ENCODE measurements at places on chromosomes 2 and 18. TPM values are rescaled to one million over a fixed set of nuclear protein-coding genes. Genes with fewer than 3 reads are reported as not detected.

DNA sequence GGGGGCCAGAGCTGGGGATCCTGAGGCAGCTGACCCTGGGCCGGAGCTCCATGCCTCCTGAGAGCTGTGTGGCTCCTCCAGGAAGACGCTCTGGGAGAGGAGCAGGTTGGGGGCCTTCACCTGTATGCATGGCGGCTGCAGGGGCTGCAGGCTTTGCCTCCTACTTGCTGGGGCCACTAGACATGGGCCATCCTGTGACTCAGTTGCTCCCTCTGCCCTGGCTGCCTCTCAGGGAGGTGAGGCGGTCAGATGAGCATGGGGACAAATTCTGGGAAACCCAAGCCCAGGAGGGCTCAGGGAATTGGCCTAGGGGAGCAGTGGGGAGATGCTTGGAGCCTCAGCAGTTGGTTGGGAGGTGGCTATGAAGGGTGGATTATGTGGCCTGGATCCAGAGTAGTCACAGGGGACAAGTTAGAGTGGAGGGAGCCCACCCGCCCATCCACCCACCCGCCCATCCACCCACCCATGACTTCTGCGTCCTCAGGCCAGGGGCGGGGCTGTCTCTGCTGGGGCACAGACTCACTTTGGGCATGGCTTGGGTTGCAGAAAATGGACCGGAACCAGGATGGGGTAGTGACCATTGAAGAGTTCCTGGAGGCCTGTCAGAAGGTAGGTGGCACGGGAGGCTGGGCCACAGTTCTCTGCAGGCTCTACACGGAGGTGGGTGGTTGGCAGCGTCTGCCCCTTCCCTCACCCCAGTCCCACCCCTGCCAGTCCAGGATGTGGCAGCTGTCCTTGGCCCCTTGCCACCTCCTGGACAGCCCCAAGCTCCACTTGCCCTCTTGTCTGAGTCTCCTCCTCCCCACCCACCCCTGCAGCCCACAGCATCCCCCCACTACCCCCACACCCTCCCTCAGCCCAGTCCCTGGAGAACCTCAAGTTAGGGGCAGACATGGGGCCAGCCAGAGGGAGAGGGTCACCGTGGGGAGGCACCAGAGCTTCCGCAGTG lies 19.5 kb upstream of the FAHD2A start:
- DNase-seq, result no peak

The ARHGAP25 gene
- 4.1 TPM for total RNA-seq

The PROC gene
- 0.31 TPM for total RNA-seq

DNA sequence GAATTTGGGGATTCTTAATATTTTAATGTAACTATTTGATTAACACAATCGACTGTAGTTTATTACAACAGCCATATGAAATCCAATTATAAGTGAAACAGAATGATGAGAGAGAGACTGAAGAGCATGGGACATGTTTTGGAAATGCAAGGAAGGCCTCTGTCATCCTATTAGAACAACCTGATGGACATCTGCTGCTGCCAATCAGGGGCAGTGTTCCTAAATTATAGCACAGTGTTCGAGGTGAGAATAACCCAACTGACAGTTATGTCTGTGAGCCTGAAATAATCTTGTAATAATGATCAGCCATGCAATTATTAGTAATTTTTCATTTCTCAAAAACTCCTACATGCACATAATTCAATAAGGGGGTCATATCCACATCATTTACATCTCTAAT lies 73.6 kb downstream of the CCDC141 start:
- DNase-seq, result no peak

DNA sequence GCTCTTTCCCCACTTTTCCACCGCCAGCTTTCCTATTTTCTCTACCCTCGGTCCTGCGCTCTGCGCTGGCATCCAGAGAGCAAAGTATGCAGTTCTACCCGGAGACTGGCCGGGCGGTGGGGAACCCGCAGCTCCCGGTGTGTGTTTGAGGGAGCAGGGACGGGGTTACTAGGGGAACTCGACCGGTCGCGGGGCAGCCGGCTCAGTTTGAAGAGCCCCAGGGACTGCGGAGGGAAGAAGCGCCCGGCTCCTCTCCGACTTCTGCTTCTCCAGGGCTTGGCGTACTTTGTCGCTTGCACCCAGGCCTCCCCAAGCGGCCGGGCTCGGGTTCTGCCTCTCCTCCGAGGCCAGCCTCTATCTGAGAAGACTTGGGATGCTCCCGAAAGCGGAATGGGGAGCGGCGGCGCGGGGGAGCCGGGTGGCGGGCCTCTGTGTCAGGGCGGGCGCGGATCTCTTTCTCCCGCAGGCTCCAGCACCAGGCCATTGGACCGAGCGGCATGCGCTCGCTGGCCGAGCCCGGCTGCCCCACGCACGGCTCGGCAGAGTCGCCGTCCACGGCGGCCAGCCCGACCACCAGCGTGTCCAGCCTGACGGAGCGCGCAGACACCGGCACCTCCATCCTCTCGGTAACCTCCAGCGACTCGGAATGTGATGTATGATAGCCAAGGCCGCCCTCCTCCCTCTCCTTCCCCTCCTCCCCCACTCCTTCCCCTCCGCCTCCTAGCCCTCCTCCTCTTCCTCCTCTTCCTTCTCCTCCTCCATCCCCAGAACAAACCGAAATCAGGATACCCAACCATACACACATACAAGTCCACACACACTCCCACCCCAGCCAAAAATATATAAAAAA lies 2.8 kb downstream of the SIX3 start:
- DNase-seq, result peak; percentile 81

GRCh38 chr2:44186810-44187209 lies 18.1 kb downstream of the PPM1B start:
- no peak for DNase-seq

The BUB1 gene
- total RNA-seq, result 169 TPM

GRCh38 chr2:110948027-110948674 lies 172.6 kb upstream of the BCL2L11 start:
- DNase-seq, result no peak

The TET3 gene
- total RNA-seq, result 7.3 TPM

- no peak for DNase-seq
These were observed 25.5 kb downstream of the KLF7 start for GRCh38 chr2:207140265-207140664.

- no peak for DNase-seq
These were observed 111.5 kb upstream of the LDLRAD4 start for GRCh38 chr18:13107074-13107473.

DNA sequence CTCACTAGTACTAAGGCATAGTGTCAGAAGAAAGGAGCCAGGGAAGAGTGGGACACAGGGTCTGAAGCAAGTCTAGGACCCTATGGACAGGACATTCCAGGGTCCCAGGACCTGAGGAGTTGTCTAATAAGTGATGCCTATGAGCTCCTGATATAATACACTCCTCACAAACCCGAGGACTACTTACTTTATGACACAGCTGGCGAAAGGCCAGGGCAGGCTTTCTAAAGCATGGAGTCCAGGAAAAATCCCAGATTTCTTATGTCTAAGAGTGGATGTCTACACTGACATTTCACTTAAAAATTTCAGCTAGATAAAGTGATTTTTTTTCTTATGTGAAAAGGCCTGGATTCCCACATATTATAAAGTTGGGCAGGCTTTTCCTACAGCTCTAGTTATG lies 502.2 kb upstream of the SETBP1 start:
- no peak for DNase-seq

DNA sequence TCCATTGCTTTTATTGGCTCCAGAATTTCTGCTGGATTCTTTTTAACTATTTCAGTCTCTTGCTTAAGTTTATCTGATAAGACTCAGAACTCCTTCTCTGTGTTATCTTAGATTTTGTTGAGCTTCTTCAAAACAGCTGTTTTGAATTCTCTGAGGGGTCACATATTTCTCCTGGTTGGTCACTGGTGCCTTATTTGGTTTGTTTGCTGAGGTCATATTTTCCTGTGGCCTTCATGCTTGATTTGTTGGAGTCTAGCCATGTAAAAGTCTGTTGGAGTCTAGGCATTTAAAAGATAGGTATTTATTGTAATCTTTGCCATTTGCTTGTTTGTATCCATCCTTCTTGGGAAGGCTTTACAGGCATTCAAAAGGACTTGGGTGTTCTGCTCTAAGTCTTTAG lies 398.7 kb downstream of the DSEL start:
- no peak for DNase-seq

The EVA1A gene
- total RNA-seq, result 7.4 TPM

DNA sequence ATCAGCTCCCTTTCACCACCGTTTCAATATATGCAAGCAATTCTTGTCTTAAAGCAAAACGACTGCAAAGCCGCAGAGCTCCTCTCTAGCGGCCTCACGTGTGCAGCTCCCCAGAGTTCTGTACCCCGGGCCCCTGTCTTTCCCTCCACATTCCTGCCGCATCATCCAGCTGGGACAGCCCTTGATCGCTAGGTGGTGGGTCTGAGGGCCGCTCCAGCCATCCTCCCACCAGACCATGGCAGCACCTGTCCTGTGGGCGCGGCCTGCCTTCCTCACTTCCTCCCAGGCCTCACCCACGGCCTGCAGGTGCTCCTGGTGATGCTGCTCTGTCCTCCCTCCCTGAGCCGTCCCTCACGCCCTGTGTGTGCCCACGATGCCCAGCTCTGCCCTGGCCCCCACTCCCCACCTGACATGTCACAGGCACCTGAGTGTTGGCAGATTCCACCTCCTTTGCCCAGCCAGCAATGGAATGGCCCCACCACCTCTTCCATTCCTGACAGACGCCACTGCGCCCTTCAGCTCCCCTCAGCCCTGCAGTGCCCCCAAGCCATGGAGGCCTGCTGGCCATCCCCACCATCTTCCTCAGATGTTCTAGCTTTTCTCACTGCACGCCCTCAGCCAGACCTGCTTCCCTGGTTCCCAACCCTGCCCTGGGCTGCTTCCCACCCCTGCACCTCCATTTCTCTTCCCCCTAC lies 15.3 kb upstream of the ALLC start:
- DNase-seq, result no peak

GRCh38 chr2:20544153-20544747 lies 97.4 kb downstream of the RHOB start:
- no peak for DNase-seq

DNA sequence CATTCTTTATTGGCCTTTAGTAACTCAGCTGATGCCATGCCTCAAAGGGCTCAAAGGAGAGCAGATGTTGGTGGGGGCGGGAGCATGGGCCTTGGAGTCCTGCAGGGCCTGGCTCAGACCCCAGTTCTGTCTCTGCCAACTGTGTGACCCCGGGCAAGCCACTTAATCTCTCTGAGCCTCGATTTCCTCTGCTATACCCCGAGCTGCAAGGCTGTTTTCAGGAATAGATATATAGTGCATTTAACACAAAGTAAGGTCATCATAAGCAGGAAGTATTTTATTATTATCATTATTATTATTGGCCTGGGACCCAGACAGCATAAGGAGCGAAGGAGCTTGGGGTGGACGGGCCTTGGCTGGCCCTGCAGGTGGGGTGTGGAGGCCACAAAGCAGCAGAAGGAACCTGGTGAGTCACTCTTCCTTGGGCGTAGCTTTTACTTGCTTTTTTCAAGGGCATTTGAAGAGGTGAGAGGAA lies 162.7 kb downstream of the INHBB start:
- no peak for DNase-seq

- DNase-seq, result no peak
These were observed 776.9 kb upstream of the FSHR start for GRCh38 chr2:49931241-49931640.

- DNase-seq, result no peak
These were observed 407.1 kb downstream of the SLC4A3 start for GRCh38 chr2:220034426-220035130.

GRCh38 chr2:18558458-18558857 lies 2.0 kb downstream of the RDH14 start:
- DNase-seq, result no peak

The CHST10 gene
- total RNA-seq, result 28.4 TPM

- DNase-seq, result no peak
These were observed 412.0 kb upstream of the LYPD1 start for GRCh38 chr2:133082034-133082433.

- peak; percentile 9 for DNase-seq
These were observed 94.6 kb downstream of the CERS6 start for GRCh38 chr2:168550670-168551069.

DNA sequence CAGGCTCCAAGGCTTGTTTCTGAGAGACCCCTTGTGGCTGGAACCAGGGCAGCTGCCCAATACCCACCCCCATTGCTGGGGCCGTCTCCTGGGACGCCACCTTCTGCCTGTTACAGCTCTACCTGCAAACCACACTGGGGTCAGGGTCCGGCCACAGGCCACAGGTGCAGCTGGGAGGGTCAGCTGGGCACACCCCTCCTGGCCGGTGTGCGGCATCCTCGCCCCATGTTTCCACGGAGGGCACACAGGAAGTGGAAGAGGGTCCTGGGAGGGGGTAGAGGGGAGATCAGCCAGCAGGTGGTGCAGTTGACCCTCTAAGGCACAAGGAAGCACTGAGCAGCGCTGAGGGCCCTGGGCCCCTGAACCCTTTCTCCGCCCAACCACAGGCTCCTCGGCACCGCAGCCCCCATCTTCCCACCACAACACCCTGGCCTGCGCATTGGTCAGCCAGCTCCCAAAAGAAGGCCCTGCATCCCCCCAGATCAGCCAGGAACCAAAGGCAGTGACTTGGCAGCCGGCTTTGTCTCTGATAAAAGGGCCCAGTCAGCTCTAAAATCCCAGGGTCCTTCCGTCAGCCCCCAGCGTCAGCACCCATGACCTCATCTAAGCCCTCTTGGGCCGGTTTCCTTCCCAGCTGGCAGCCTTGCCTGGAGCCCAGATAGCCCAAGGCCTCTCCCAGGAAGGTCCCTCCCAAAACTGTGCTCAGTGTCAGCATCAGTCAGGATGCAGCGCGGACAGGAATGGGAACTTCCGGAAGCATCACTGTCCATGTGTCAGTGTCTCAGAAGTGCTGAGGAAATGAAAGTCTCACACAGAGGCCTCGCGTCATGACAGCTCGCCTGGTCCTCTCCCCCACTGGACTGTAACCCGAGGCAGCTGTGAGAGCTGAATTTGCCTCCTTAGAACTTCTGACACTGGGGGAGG lies 1.7 kb downstream of the ERFE start:
- peak; percentile 89 for DNase-seq

The CYBRD1 gene
- total RNA-seq, result 2.4 TPM

- DNase-seq, result no peak
These were observed 106.9 kb downstream of the HDAC4 start for GRCh38 chr2:239293775-239294430.

- DNase-seq, result no peak
These were observed 41.3 kb downstream of the FSHR start for GRCh38 chr2:49113046-49113445.

- no peak for DNase-seq
These were observed 448.9 kb upstream of the ETAA1 start for GRCh38 chr2:66948234-66948633.

DNA sequence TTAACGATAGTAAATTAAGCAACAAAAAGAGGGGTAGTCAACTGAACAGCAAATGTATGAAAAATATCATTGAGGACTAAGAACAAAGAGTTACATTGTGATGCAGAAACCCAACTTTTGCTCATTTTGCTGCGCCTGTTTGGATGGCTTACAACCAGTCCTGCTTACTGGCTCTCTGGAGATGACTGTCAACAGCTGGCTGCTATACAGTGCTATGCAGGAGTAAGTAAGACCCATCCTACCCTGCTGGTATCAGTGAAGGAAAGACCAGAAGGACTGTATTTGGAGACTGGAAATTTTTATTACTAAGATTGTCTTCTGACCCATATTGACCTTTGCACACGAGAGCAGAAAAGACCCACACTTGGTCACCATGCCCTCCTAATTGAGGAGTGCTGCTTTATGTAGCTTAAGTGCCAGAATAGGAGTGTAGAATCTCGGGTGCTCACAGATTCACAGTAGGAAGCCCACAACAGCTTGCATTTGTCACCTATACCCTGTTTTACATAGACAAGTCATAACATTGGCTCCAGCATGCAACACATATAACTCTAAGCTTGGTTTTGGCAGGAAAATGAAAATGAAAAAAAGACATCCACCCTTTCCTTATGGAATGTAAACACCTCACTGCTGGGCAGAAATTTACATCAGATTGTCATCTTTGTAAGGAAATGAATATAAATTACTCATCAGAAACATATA lies 1915.0 kb upstream of the CELF4 start:
- no peak for DNase-seq

The ANKRD29 gene
- 2.9 TPM for total RNA-seq

The CYP27A1 gene
- total RNA-seq, result 14.3 TPM

All from H7 (cell line).